AG10803 (cell line): ENCODE measurements at places on chromosomes 4 and X.

- peak; percentile 8 for DNase-seq
These were observed 131.2 kb downstream of the GLRA3 start for GRCh38 chr4:174697896-174698295.

GRCh38 chrX:119784747-119785446 is 6.5 kb downstream of the RPL39 start:
- DNase-seq = peak; percentile 27

DNA sequence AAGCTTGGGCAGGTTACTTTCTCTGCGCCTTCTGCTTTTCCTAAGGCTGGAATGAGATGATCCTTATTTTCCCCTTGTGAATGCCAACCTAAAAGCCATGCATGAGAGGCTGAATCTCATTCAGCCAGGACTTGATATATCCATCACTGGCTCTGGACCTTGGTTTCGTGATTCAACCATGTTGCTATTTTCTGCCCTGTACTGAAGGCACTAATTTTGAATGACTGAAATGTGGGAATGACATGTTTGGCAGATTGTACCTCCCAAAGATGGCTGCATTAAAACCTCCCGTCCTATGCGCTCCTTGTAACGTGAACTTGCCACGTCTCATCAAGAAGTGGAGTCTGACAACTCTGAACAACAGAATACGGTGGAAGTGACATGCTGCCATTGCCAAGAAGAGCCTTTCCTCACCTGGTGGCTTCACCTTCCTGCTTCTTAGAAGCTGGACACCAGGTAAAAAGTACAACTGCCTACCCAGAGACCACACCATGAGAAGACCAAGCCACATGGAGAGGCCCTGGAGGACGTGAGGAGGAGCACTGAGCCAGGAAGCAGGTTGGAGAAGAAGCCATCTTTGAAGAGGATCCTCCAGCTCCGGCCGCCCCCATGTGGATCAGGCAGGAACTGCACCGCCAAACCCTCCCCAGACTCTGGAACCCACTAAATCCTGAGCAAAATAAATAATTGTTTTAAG is 174.5 kb downstream of the NSUN7 start:
- peak; percentile 57 for DNase-seq

- DNase-seq = no peak
These were observed 355.1 kb upstream of the PABPC5 start for GRCh38 chrX:91079342-91080114.

- no peak for DNase-seq
These were observed 32.0 kb upstream of the TBC1D1 start for GRCh38 chr4:37858872-37859271.

DNA sequence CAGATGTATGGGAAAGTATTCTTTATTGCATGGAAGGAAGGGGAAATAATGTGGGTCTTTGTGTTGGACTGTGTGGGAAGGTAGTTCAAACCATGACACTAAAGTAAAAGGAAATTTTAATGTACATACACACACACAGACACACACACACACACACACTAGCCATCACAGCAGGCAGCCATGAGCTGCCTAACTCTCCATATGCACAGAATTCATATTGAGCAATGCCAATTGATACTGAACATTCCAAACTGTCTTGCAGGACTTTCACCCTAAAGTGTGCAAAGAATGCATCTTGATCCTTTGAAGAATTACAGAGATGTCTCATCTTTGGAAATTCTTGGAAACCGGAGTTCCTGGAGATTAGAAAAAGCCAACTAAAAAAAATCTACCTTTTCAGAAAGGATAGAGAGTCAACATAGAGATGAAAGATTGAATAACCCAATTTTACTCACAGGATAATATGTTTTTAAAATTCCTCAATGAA is 120.6 kb upstream of the MBNL3 start:
- no peak for DNase-seq
